IMR-90 (cell line): ENCODE measurements at places on chromosomes 4 and X.
A peak's percentile ranks its signal among the peaks of the same experiment; 100 is the strongest.

DNA sequence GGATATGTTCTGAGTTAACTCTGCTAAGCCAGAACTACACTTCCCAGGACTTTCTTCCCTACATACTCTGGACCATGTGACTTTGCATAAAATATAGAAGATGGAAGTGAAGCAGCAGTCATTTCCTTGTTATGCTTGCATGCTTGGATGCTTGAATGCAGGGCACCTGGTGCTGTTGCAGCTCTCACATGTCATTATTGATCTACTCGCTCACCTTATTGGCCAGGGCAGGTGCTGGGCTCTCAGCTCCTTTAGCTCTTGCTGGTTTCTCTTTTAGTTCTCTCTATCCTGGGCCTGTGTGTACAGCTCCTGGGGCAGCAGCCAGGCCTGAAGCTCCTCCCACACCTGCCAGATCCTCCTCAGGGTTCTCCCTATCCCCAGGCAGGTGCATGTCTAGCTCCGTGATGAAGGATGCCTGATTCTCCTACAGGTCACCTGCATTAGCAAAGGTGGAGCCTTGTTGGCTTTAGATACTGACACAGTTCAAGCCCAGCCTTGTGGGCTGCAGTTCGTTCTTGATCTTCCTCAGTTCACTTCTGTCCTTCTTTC, 53.3 kb downstream of the MED28 start:
- DNase-seq = no peak

- no peak for DNase-seq
Observed at GRCh38 chrX:52280812-52281211, 88.0 kb upstream of the XAGE2 start.

GRCh38 chr4:57080781-57081650, 29.2 kb downstream of the IGFBP7 start:
- peak; percentile 98 for DNase-seq

- no peak for DNase-seq
Observed at GRCh38 chrX:51694254-51694653, 11.6 kb upstream of the CENPVL2 start.

GRCh38 chr4:78131403-78131802, 74.3 kb downstream of the FRAS1 start:
- DNase-seq = no peak

DNA sequence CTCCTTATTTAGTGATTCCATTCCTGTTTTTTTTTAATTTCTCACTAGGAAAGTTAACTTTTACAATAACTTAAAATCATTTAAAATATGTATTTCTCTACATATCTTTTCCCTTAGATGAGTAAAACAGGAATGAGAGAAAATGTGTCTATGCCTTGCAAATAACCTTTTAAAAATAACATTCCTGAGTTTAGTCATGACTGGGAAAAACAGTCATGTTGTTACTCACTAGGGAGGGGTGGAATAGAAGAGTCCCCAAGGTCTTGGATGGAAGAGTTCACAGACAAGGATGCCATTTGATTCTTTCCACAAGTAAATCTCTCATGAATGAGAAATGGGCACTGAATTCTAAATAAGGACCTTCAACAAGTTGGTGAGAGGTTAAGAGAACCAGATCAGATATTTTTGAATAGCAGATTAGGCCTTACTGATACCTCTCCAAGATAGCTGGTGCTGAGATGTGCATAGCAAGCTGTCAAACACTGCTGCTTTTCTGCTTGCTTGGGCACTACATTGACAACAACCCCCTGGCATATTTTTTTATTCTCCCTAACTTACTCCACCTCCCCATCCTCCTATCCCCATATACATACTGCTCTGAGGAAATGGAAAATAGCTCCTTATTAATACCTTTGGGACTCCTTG, 25.1 kb downstream of the UGDH start:
- peak; percentile 87 for DNase-seq

- DNase-seq = no peak
Observed at GRCh38 chrX:105653891-105654290, 168.4 kb upstream of the NRK start.

DNA sequence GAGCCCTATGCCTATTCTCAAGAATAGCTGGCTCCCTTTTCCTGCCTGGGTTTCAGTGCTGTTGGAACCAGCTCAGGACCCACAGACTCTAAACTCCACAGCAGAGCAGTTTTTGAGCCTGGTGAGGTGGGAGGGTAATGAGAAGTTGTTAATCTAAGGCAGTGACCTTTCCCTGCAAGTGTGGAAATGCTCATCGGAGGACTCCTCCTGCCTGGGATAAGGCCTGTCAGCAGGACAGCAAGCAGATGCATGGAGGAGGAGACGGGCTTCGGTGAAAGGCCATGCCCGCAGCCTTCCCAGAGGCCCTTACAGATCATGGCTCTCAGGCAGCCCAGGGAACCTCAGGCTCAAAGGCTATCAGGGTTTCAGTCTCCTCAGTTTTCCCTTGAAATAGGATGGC, 70.0 kb upstream of the SHISA3 start:
- DNase-seq = no peak
